Stimulated activated CD8-positive, alpha-beta memory T cell treated with anti-CD3 and anti-CD28 coated beads, Interleukin-4, amount 100 ng/mL, for 4 hours (primary cell): ENCODE measurements at places on chromosomes 1 and 21.

- no peak for DNase-seq
Observed at GRCh38 chr1:14254251-14254650, 344.2 kb upstream of the KAZN start.

- DNase-seq = no peak
Observed at GRCh38 chr1:147791876-147792275, 31.5 kb upstream of the GJA5 start.

DNA sequence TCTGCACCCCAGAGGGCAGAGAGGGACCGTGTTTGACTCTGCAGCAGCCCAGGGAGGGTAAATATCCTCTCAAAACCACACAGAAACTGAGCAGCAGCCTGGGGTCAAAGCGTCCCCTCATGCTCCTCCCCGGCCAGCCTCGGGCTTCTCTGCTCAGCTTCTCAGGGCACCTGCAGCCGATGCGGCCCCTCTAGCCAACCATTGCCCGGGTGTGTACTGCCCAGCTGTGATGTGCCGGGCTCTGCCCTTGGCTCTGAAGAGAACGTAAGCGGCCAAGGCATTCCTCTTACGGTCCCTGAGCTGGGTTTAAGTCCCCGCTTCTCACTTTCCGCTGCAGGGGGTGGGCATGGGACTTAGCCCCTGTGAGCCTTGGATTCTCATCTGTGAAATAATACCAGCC is 5.5 kb downstream of the FAM131C start:
- no peak for DNase-seq

DNA sequence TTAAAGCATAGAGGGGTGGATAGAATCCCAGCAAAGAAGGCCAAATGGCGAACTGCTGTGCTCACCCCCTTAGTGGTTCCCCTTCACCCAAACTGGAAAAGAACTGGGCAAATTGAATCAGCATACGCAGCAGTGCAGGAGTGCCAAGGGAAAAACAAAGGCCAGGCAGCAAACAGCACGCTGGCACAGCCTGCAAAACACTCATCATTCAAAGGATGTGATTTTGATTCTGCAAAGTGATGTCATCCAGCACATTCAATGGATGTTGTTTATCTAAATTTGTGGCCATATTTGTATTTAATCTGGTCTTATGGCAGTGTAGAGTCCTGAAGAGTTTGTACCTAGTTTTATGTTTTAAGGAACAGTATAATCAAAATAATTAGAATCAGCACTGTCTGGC is 71.8 kb upstream of the ECE1 start:
- no peak for DNase-seq

DNA sequence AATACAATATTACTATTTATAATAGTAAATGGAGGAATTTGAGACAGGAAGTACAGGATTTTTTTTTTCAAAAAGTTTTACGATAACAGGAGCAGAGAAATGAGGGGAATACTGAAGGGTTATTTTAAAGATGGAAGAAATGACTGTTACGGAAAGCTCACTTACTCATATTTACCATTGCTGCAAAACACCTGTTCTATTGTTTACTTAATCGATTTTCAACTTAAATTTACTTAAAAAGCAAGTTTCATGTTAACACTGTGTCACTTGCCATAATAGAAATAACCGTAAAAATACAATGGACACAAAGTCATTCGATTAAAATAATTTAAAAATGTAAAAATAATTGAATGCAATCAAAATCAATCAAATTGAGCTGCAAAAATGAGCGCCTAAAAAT is 3.4 kb upstream of the EXO1 start:
- no peak for DNase-seq

DNA sequence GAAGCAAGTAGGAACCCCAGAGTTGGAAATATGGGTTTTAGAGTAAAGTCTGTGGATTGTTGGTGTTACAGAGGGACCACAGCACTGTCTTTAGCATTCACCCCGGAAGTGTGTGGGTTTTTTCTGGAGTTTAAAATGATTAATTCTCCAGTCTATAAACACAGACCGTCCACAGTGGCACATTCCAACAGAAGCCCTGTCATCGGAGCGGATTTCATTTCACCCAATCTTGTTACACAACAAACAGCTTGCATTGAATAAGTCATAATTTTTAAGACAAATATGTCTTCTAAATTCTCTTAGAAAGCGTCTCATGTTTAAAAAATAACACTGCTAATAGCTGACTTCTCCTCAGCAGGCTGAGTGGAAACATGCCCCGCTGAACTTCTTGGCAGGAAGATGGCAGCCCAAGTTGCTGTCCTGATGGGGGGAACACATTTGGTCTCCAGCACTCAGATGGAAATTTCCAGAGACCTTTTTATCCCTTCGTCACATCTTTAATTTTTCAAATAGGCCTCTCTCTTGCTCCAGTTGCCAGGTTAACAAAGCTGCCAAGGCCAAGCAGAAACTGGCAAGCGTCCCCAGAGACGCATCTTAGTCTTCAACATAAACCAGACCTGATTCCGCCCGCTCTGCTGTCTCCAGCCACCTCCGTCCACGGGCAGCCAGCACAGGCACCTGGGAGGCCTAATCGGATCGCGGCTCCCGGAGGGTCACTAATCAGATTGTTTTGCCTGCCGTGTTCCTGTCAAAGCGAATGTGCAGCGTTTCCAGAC is 28.8 kb upstream of the SLC19A1 start:
- DNase-seq = no peak

- DNase-seq = no peak
Observed at GRCh38 chr1:33586106-33586505, 113.7 kb downstream of the ZSCAN20 start.

GRCh38 chr1:169631249-169631648 is 1.3 kb upstream of the SELP start:
- no peak for DNase-seq
